Inflammatory macrophage (primary cell): ENCODE measurements at places on chromosomes 5 and 9.

DNA sequence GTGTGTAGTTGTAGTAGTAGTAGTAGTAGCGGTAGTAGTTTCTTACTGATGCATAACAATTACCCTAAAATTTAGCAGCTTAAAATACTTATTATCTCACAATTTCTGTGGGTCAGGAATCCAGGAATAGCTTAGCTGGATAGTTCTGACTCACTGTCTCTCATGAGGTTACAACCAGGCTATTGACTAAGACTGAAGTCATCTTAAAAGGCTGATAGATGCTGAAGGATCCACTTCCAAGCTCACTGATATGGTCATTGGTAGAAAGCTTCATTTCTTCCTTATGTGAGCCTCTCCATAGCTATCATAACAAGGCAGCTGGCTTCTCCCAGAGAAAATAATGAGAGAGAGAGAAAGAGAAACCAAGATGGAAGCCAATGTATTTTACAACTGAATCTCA, 147.5 kb upstream of the FBXL17 start:
- no peak for DNase-seq

DNA sequence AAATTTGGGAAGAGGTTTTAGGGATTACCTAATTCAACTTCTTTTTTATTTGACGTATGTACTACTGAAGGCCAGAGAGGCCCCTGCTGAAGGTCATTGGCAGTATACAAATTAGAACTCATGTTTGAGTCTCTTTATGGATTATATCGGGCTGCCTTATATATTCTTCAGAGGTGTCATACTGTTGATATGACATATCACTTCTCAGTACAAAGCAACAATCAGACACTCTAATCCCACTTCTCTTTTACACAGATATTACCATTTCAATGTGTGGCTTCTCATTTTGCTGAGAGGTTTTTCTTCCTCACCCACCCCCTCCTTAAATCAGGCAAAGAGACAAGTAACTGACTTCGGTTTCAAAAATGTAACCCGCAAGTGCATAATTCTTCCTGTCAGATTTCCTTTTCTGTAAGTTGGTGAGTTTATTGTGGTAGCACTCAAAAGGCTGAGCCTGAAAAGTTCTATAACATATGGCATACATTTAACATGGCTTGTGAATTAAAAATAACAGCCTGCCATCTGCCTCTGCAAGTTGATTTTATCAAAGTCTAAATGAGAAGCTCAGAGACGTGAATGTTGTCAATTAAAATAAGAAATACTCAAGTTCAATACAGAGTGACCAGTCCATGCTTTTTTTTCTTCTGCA, 163.6 kb upstream of the RORB start:
- DNase-seq, result peak; percentile 15

DNA sequence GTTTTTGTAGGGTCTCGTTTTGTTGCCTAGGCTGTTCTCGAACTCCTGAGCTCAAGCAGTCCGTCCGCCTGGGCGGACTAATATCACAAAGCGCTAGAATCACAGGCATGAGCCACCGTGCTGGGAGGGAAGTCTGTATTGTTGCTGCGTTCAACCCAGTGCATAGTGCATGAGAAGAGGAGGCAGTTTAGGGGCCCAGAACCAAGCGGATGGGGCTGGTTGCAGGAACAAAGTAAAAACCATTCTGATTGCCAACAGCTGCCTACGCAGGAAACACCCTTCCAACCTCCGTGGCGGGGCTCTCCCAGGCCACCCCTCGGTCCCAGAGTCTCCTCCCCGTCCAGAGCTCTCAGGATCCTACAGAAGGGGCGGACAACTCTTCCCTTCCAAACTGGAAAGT, 87.1 kb downstream of the ANXA2R start:
- DNase-seq, result no peak

- no peak for DNase-seq
Measured at GRCh38 chr9:3793971-3794383, 268.2 kb upstream of the RFX3 start.

DNA sequence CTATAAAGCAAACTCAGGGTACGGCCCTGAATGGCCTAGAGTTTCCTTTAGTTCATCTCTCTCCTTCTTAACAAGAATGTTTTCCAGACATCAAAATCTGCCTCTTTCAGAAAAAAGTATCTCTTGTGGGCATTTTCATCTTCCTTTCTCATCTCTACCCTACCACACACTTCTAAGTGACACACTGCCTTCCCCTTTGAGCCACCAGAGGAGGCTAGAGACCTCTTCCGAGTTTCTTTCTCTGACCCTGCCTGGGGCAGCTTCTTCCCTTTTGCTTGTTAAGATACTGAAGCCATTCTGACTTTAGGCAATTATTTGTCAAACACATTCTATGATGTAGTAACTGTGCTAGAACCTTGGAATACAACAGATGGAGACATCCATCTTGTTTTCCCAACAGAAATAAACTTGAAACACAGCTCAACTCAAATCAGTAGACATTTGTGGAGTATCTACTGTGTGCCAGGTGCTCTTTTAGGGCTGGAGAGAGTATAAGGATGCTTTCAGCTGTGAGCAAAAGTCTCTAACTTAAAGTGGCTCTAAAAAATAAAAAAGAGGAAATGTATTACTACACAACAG, 8.6 kb upstream of the SV2C start:
- DNase-seq, result peak; percentile 60

GRCh38 chr5:177131352-177132135, 2.0 kb upstream of the NSD1 start:
- DNase-seq, result no peak
